ENCODE measurements at places on chromosomes 16 and 17.
A peak's percentile ranks its signal among the peaks of the same experiment; 100 is the strongest.

DNA sequence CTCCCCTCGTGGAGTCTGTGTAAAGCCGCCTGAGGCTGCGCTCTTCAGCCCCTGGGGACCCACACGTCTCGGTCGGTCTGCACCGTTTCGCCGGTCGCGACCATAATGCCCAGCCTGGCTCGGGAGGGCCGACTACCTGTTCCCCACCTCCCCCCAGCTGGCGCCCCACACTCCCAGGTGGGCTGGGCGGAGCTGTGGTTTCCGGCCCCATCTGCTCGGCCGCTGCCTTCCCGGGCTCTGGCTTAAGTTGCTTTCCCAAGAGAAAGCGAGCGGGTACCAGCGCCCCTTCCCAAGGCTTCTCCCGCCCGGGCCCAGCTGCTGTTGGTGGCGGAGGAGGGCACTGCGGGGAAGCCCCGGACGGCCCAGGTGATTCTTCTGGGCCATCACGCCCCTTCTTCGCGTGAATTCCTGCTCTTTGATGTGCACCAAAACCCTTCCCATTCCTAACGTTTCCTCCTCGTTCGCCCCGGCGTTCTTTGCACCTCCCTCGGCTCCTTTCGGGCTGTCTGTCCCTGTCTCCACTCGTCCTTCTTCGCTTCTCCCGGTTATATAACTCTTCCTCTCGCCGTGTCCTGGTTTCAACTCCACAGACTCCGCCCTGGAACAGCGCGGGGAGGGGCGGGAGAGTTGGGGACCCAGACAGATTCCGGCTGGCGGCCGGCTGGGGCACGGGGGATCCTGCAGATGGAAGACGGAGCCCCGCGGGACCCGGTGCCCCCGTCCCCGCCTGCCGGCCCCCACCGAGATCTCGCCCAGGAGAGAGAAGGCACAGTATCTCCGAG, 2.0 kb downstream of the KDM6B start:
- DNase-seq = peak; percentile 83

DNA sequence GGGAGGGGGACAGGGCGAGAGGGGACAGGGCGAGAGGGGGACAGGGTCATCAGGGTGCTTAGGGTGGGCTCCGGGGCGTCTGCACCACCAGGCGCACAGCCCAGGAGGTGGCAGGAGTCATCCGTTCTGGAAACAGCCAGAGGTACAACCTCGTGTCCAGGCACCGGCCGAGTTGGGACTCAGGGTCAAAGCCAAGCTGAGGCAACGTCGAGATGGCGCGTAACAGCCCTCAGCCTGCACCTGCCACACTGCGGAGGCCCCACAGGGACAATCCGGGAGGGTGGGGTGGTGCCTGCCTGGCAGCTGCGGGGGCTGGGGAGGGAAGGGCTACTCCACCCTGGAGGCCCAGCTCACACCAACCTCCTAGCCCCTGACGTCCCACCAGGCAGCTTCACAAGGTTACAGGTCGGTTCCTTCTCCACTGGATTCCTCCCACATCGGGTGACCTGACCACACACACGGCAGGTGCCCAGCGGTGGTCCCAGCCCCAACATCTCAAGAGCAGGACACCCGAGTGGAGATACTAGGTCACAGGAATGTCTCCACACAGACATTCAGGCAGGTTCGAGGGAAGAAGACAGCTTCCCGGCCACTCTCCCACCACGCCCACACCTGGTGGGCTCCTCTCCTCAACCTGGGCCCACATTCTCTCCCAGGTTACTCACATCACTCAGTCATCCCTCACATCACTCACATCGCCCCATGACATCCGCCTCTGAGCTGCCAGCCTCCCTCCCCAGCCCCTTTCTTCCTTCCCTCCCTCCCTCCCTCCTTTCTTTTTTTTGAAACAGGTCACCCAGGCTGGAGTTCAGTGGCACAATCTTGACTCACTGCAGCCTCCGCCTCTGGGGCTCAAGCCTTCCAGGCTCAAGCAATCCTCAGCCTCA, 47.3 kb downstream of the RPH3AL start:
- DNase-seq = no peak

DNA sequence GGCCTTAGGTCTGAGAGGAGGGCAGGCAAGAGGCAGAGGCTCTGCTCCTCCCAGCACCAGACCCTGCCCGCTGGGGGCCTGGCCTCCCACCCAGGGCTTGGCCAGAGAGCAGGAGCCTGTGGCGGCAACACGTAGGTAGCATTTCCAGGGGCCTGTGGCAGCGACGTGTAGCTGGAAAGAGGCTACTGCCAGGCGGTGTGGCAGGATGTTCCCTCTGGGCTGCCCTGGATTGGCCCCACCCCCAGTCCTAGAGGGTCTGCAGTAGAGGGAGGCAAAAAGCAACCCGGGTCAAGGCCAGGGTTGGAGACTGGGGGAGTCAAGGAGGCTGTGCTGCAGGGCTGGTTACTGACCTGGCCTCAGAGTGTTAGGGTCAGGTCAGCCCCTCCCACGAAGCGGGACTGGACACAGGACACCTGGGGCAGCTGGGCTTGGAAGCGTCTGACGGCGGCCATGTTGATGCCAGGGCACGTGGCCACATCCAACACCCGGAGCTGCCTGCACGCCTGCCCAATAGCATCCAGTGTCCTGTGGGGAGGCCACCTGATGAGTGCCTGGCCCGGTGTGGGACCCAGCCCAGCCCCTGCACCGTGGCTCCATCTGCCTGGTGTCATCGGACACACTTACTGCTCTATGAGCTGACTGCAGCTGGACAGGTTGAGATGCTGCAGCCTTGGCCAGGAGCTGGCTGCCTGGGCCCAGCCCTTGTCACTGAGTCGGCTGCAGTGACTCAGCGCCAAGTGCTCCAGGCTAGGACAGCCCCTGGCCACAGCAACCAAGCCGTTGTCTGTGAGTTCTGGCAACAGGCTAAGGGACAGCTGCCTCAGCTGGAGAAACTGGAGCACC, 8.5 kb downstream of the ELMO3 start:
- no peak for DNase-seq

GRCh38 chr16:81716478-81717225, 62.4 kb upstream of the PLCG2 start:
- DNase-seq = no peak

DNA sequence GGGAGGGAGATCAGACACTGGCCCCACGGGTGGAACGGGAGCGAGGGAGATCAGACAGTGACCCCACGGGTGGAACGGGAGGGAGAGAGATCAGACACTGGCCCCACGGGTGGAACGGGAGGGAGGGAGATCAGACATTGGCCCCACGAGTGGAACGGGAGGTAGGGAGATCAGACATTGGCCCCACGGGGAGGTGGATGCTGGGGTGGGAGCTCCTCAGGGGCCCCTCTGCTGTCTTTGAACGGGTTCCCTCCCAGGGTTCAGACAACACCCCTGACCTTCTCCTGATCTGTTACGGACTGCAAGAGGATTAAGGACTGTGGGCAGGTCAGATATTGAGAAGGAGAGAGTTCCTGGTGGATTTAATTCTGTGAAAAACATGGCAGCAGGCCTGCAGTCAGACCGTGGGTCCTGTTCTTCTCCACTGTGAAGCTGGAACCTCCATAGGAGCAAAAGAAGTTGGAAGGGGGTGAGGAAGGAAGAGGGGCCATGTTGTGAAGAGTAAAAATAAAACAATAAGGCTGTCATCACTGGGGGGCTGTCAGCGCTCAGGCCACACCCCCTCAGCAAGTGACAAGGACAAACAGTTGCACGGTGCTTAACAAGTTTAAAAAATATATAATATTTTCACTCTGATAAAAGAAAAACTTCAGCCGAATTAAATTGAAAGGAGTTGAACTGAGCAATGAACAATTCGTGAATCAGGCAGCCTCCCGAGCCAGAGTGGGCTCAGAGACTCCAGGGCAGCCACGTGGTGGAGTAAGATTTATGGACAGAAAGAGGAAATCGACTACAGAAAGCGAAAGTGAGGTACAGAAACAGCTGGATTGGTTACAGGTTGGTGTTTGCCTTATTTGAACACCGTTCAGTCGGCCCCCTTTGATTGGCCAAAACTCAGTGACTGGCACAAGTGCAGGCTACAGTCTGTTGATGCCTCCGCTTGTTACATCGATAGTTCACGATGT, 348.7 kb upstream of the TNRC6C start:
- no peak for DNase-seq

- DNase-seq = no peak
Observed at GRCh38 chr16:2054543-2055245, 6.9 kb downstream of the TSC2 start.

GRCh38 chr16:72188541-72188940, 16.6 kb upstream of the PMFBP1 start:
- DNase-seq = no peak

DNA sequence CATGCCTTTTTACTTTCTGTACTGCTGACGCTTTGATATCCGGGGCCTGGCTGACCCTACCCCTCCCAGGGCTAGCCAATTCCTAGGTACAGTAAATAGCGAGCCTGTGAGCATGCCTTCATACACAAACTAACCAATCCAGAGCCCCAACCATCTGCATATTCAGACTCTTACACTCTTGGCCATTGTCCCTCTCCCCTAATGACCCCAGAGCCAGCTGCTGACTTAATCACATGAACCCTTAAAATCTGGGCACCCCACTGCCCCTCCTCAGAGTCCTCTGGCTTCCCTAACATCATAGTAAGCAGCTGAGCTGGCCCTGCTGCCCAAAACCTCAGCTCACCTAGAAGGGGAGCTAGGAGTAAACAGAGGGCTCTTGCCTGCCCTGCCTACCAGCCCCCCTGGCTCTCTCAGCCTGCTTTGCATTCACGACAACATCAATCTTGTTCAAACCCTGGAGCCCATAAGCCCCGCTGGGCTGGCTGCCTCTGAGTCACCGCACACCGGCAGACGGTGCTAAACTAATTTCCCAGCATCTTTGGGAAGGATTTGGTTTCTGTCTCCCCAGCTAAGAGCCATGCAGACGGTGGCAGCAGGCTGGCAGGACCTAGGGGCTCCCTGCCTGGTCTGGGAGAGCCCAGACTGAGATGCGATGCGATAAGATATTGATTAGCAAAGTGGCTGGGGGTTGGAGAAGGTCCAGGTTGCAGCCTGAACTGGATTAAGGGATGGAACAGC, 63.2 kb downstream of the CLEC19A start:
- DNase-seq = no peak

DNA sequence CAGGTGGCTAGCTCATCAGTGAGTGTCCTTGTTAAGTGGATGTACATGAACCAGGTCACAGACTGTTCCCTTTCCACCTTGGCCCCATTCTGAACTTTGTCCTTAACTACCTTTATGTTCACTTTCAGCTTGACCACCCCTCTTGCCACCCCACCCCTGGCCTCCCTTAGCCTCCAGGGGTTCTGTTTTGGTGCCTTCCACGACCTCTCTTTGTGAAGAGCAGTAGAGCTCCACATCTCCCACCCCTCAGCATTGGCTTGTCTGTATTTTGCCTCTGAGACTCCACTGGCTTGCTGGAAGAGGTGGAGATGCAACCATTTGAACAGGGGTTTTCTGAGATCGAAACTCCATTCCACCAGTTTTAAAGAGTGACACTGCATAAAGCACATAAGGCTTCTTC, 123.5 kb downstream of the RGS9 start:
- no peak for DNase-seq

DNA sequence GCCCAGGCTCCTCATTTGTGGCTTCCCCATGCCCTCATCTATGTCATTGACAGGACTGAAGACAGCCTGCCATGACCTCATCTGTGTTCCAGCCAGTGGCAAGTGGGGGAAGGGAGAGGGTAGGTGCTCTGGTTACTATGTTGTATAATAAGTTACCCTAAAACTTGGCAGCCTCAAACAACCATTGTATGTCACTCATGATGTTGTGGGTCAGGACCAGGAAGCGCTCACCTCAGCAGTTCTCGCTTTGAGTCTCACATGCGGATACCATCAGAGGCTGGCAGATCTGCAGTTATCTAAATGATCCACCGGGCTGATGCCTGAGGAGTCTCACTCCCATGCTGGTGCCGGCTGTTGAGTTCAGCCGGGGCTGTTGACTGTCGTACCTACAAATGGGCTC, 89.0 kb upstream of the TMEM97 start:
- DNase-seq = no peak

DNA sequence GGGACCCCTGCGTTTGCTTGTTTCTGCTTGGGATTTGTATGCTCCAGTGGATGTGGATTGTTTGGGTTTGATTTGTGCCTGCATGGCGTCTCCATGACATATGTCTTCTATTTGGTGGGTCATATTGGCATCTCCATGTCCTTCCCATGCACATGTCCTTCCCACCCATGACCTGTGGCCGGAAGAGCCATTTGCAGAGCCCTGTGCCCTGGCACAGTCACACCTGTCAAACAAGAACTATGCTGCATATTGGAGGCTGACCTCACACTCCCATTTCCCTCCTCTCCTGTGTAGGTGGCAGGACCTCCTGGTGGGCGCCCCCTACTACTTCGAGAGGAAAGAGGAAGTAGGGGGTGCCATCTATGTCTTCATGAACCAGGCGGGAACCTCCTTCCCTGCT, 15.8 kb downstream of the ITGA3 start:
- DNase-seq = no peak

DNA sequence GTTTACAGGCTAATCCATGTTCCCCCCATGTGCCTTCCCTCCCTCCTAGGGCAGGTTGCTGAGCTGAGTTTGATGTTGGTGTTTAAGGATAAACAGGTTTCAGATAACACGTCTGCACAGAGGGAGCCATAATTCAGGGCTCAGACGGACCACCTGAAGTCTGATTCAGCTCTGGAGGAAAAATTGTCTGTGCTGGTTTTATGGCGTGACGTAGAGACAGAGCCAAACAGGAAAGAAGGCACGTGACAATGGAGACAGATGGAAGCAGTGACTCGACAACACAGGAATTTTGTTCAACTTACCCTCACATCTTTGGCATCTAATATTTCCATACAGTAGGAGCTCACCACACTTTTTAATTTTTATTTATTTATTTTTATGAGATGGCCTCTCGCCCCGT, 10.7 kb upstream of the USP10 start:
- DNase-seq = no peak

DNA sequence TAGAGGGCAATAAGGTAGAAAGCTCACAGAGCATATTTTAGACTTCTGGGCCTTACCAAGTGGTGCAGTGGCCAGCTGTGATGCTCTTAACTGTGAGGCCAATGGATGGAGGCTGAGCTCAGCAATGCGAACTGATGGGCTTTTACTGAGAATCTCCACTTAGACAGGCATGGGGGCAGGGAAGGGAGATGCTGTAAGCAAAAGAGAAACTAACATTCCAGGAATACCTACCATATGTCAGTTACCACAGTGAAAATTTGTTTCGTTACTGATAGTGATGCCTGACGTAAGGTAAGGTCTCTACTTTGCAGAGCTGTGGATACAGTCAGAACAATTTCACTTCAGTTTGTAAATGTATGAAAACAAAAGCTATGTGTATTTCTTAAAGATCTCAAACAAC, 250.6 kb upstream of the ZFHX3 start:
- no peak for DNase-seq

DNA sequence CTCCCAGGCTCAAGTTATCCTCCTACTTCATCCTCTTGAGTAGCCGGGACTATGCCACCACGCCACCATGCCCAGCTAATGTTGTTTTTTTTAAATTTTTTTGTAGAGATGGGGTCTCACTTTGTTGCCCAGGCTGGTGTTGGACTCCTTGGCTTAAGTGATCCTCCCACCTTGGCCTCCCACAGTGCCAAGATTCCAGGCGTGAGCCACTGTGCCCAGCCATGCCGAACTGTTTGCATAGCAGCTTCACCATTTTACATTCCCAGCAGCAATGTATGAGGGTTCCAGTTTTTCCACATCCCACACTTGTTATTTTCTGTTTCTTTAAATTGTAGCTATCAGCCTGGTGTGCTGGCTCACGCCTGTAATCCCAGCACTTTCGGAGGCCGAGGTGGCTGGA, 2.2 kb upstream of the CTRB1 start:
- no peak for DNase-seq

Data from putamen (tissue), 1 donor.